ENCODE measurements at places on chromosomes 13 and 19. TPM values are rescaled to one million over a fixed set of nuclear protein-coding genes. Genes with fewer than 3 reads are reported as not detected.

The TRAPPC5 gene
- polyA plus RNA-seq: 114 TPM

DNA sequence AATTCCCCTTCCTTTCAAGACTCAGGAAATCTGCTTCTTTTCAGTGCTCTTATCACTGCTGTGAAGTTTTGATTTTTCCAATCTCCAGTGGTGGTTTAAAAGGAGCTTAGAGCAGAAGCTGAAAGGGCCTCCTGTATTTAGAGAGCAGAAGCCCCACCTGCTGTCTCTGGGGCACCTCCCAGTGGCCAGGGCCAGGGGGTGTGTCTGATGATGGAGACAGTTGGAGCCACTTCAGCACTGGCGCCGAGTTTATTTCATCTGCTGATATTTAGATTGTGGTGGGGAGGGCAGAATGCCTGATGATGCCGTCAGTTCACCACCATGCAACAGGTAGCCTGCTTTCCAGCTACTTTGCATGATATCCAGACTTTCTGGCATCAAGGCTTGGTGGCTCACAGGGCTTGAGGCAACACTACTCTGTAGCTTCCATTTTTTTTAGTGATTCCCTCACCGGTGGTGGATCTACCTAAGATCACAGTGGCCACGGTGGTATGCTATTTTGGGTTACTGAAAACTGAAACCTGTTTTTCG is 371.9 kb downstream of the KCNRG start:
- H3K36me3 ChIP-seq: no peaks in the 10 kb centered on the region
- no peak overlapping the region for H3K27ac ChIP-seq
- H3K27me3 ChIP-seq: no peaks in the 10 kb centered on the region
- H3K4me3 ChIP-seq: no peak overlapping the region
- peaks cover 38% of the 10 kb centered on the region for H3K4me1 ChIP-seq

DNA sequence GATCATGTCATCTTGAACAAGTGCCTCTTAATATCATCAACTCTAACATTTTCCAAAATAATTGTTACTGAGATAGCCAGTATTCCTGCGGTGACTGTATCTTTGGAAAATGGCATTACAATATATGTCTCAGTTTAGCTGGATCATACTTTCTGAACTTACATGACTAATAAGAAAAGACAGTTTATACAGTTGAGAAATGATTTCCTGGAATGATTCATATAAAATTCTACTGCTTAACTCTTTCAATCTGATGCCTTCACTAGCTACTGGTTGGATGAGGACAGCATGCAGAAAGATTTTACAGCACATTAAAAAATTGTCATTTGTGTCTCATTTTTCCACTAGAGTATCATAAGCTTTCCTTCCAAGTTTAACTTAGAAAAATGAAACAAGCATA is 302.1 kb downstream of the PCDH17 start:
- H3K27me3 ChIP-seq: no peaks in the 10 kb centered on the region
- H3K27ac ChIP-seq: no peak overlapping the region
- H3K4me1 ChIP-seq: no peaks in the 10 kb centered on the region
- H3K36me3 ChIP-seq: no peaks in the 10 kb centered on the region
- DNase-seq: peak; percentile 13

The IGFL2 gene
- not detected for polyA plus RNA-seq

The CPT1C gene
- polyA plus RNA-seq: 80.8 TPM

DNA sequence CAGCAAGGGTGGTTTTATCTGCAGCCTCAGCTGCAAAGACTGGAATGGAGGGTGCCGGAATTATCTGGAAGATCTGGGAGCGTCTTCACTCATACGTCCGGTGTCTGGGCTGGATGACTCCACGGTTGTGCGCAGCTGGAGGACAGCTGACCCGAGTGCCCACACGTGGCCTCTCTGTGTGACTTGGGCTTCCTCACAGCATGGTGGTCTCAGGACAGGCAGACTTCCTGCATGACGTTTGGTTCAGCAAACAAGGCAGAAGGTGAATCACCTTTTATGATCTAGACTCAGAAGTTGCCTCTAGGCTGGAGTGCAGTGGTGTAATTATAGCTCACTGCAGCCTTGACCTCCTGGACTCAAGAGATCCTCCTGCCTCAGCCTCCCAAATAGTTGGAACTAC is 33.2 kb downstream of the CACNG6 start:
- H3K36me3 ChIP-seq: no peaks in the 10 kb centered on the region
- H3K27ac ChIP-seq: no peak overlapping the region
- no peaks in the 10 kb centered on the region for H3K27me3 ChIP-seq
- no peak overlapping the region for H3K4me3 ChIP-seq
- peaks cover 18% of the 10 kb centered on the region for H3K4me1 ChIP-seq

GRCh38 chr19:2331601-2332246 is 3.2 kb downstream of the SPPL2B start:
- H3K27me3 ChIP-seq: no peaks in the 10 kb centered on the region
- H3K36me3 ChIP-seq: no peaks in the 10 kb centered on the region
- H3K4me3 ChIP-seq: no peak overlapping the region
- peaks cover 15% of the 10 kb centered on the region for H3K4me1 ChIP-seq
- no peak for DNase-seq

DNA sequence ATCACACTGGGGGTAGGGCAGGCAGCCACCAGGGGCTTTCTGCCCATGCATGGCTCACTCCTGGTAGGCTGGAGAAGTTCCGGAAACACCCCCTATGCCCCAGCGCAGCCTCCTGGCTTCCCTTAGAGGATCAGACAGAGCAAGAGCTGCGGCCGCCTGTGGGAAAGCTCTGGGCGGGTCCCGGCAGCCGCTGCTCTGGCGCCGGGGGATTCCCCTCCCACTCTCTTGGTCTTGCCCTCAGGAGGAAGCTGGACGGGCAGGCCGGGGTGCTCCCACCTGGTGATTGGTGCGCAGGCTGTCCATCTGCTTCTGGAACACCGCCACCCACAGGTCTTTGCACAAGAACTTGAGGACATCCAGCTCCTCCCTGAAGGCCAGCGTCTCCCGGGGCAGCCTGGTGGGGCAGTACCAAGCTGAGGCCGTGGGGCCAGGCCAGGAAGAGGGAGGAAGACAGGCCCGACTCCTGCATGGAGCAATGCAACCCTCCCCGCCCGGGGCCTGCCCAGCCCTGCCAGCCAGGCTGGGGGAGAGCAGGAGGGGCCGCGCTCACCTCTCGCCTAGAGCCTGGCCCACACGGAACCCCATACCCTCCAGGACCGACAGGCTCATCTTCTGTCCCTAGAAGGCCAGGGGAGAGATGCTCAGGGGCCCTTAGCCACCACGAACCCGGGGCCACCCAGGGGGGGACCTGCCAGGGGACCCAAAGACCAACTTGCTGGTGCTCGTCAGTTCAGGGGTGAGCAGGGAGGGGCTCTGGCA is 4.0 kb upstream of the NKPD1 start:
- peak; percentile 45 for DNase-seq
- H3K27me3 ChIP-seq: no peaks in the 10 kb centered on the region
- H3K4me1 ChIP-seq: peaks cover 3% of the 10 kb centered on the region
- no peak overlapping the region for H3K4me3 ChIP-seq

- peaks cover 51% of the 10 kb centered on the region for H3K4me1 ChIP-seq
- H3K36me3 ChIP-seq: no peaks in the 10 kb centered on the region
- no peak overlapping the region for H3K4me3 ChIP-seq
- DNase-seq: peak; percentile 36
- peak overlapping the region; percentile 87 for H3K27ac ChIP-seq
Observed at GRCh38 chr13:30744056-30744680, 8.8 kb downstream of the ALOX5AP start.

The IRF2BP1 gene
- polyA plus RNA-seq: 12.3 TPM

- peaks cover 5% of the 10 kb centered on the region for H3K27me3 ChIP-seq
- no peak overlapping the region for H3K4me3 ChIP-seq
- H3K36me3 ChIP-seq: no peaks in the 10 kb centered on the region
- DNase-seq: no peak
- H3K4me1 ChIP-seq: no peaks in the 10 kb centered on the region
Observed at GRCh38 chr13:29484236-29484635, 111.3 kb downstream of the SLC7A1 start.

DNA sequence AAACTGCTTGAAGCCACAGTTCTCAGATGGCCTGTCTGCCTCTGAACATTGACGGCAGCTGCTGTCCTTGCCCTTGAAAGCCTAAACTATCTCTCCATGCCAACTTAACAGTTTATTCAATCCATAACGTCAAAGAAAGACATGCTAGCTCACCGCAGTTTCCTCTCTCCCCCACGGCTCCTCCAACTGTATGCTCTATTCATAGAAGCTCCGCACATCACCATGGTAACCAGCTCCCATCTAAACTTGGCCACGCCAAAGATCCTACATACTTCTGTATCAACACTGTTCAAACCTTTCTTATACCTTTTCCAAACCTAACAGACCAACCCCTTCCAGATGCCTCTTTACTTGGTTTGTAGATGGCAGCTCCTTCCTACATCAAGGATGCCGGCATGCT is 48.6 kb downstream of the ZNF91 start:
- no peaks in the 10 kb centered on the region for H3K36me3 ChIP-seq
- H3K27me3 ChIP-seq: no peaks in the 10 kb centered on the region
- no peak overlapping the region for H3K27ac ChIP-seq
- DNase-seq: no peak
- no peak overlapping the region for H3K4me3 ChIP-seq

DNA sequence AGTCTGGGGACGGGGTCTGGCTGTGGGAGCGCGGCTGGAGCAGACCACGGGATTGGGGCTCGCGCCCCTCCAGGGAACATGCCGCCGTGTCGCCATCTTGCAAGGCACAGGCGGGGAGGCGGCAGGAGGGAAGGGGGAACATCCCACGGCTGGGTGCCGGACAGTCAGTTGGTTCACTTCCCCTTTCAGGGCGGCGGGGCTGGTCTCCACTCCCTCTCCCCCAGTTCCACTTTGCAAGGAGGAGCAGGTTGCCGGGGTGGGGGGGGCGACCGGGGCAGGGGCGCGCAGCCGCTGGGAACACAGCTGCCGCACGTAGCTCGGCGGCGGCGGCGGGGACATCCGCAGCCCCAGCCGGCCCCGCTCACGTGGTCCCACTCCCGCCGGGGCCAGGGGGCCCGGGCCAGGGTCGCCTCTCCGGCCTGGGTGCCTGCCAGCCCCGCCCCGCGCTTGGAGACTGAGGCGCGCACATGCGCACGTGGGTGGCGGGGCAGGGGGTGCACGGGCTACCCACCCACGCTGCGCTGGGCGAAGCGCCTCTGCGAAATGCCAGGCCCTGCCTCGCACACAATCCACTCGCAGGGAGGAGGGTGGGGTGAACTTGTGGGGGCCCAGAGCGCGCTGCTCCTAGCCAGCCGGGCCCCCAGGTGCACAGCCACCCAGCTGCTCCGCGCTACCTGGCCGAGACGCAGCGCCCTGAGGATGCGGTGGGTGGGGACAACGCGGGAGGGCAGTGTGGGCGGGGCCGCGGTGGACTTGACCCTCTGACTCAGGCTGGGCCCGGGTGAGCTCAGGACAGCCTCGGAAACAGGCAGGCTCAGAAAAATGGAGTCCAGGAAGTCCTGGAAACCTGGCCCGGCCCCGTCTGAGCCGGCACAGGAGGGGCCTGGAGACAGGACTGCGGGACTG is 6.4 kb downstream of the KLF16 start:
- peak; percentile 76 for DNase-seq
- H3K27me3 ChIP-seq: no peaks in the 10 kb centered on the region
- H3K4me3 ChIP-seq: peak overlapping the region; percentile 17
- no peaks in the 10 kb centered on the region for H3K36me3 ChIP-seq

GRCh38 chr19:6779206-6779605 is 6.7 kb downstream of the VAV1 start:
- no peak overlapping the region for H3K4me3 ChIP-seq
- H3K36me3 ChIP-seq: no peaks in the 10 kb centered on the region
- DNase-seq: no peak
- H3K27ac ChIP-seq: no peak overlapping the region
- no peaks in the 10 kb centered on the region for H3K4me1 ChIP-seq

The ZNF211 gene
- 4.7 TPM for polyA plus RNA-seq

- H3K4me3 ChIP-seq: no peak within 1 kb of the TSS
- no peaks in the 10 kb centered on the region for H3K4me1 ChIP-seq
- H3K27ac ChIP-seq: no peak within 1 kb of the TSS
- H3K36me3 ChIP-seq: no peaks in the 10 kb centered on the region
- H3K27me3 ChIP-seq: no peaks in the 10 kb centered on the region
Observed at GRCh38 chr19:41626877-41627276, at the start of gene CEACAM4. TSS of gene CEACAM4 (minus strand) at chr19:41627074. CDS start at chr19:41626963, 111 bp downstream.

GRCh38 chr19:10748927-10749434 is 31.1 kb downstream of the DNM2 start:
- no peaks in the 10 kb centered on the region for H3K27me3 ChIP-seq
- DNase-seq: peak; percentile 22
- peak overlapping the region; percentile 15 for H3K27ac ChIP-seq
- no peaks in the 10 kb centered on the region for H3K36me3 ChIP-seq
- peaks cover 27% of the 10 kb centered on the region for H3K4me1 ChIP-seq

The ZNF154 gene
- 1.3 TPM for polyA plus RNA-seq

The SLC10A2 gene
- not detected for polyA plus RNA-seq

- H3K36me3 ChIP-seq: no peaks in the 10 kb centered on the region
- H3K27ac ChIP-seq: no peak overlapping the region
- H3K27me3 ChIP-seq: peaks cover 1% of the 10 kb centered on the region
- H3K4me3 ChIP-seq: no peak overlapping the region
Observed at GRCh38 chr19:54392105-54392504, 23.2 kb upstream of the TTYH1 start.

The DMKN gene
- not detected for polyA plus RNA-seq

DNA sequence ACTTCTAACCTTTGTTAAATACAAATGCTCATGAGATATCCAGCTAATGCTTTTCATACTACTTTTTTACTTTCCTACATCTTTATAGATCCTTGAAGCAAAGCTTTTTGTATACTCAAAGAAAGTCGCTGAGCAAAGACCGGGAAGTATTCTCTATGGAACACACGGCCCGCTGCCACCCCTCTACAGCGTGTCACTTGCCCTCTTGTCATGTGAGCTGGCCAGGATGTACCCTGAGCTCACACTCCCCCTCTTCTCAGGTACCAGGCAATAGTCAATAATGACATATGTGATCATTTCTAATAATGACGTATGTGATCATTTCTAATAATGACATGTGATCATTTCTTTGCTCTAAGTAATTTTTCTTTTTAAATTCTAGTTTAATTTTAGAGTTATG is 112.9 kb downstream of the ZAR1L start:
- DNase-seq: no peak
- H3K36me3 ChIP-seq: no peaks in the 10 kb centered on the region
- no peak overlapping the region for H3K27ac ChIP-seq

DNA sequence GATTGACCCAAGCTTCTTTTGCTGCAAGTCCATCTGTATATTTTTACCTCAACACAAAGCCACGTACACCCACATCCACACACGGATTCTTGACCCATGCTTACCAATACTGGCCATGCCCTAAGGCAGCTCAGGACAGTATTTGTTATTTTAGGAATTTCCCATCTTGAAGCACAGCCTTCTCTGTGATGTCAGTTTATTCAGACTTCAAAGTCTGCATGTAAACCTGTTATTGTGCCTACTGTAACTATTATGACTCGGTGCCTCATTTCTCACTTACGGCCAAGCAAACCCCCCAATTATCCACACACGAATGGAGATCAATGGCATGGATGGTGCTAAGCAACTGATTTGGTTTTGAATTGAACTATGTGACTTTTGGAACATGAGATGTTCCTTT is 17.5 kb downstream of the CLDN10 start:
- peaks cover 7% of the 10 kb centered on the region for H3K4me1 ChIP-seq
- no peak for DNase-seq
- no peak overlapping the region for H3K27ac ChIP-seq
- H3K36me3 ChIP-seq: no peaks in the 10 kb centered on the region

Data from endothelial cell of umbilical vein (primary cell).